ENCODE measurements at places on chromosomes 2 and 18. TPM values are rescaled to one million over a fixed set of nuclear protein-coding genes. Genes with fewer than 3 reads are reported as not detected.

Gene LIMS3
- polyA plus RNA-seq = not detected

Gene ANKRD44
- 1.4 TPM for polyA plus RNA-seq

Gene IL1R2
- 0.06 TPM for polyA plus RNA-seq

Gene LDLRAD4
- 0.77 TPM for polyA plus RNA-seq

Gene SH3RF3
- polyA plus RNA-seq = 0.11 TPM

Gene RNASEH1
- 11.7 TPM for polyA plus RNA-seq

Gene ZNF513
- polyA plus RNA-seq = 35.0 TPM

Data from H1 (cell line).